ENCODE measurements at places on chromosomes 2 and 18. TPM values are rescaled to one million over a fixed set of nuclear protein-coding genes. Genes with fewer than 3 reads are reported as not detected.

DCC gene
- 0.38 TPM for polyA plus RNA-seq

SLC9A2 gene
- not detected for polyA plus RNA-seq

KYNU gene
- polyA plus RNA-seq: 0.40 TPM

GDF7 gene
- 0.89 TPM for polyA plus RNA-seq

CKAP2L gene
- 0.04 TPM for polyA plus RNA-seq

SERPINB3 gene
- polyA plus RNA-seq: not detected

SLC9A4 gene
- not detected for polyA plus RNA-seq

AKAIN1 gene
- 0.91 TPM for polyA plus RNA-seq

MEP1B gene
- not detected for polyA plus RNA-seq

ADGRF3 gene
- 1.4 TPM for polyA plus RNA-seq

STK39 gene
- polyA plus RNA-seq: 11.7 TPM

C2orf72 gene
- 31.2 TPM for polyA plus RNA-seq

GCG gene
- polyA plus RNA-seq: 1,874 TPM

AFF3 gene
- polyA plus RNA-seq: 0.19 TPM

FOXI3 gene
- not detected for polyA plus RNA-seq

RANBP2 gene
- polyA plus RNA-seq: 8.4 TPM
